Chondrocyte (in vitro differentiated cells): ENCODE measurements at places on chromosomes 1 and 21. TPM values are rescaled to one million over a fixed set of nuclear protein-coding genes. Genes with fewer than 3 reads are reported as not detected.
A peak's percentile ranks its signal among the peaks of the same experiment; 100 is the strongest.

Gene PODN
- total RNA-seq, result 4.1 to 9.3 TPM (median 9.2 TPM) in 3 replicates

Gene RERE
- 64.9 to 83.8 TPM (median 65.8 TPM) in 3 replicates for total RNA-seq

Gene KRTAP27-1
- not detected in 3 replicates for total RNA-seq

Gene DEGS1
- total RNA-seq, result 129 to 143 TPM (median 139 TPM) in 3 replicates

Gene GJB4
- total RNA-seq, result not detected in 3 replicates

Gene C1QTNF12
- total RNA-seq, result 1.3 to 2.1 TPM (median 1.7 TPM) in 3 replicates

Gene OR2T2
- total RNA-seq, result not detected in 3 replicates

Gene DCST1
- not detected in 3 replicates for total RNA-seq

Gene L1TD1
- total RNA-seq, result 0.12 to 0.26 TPM (median 0.15 TPM) in 3 replicates

Gene OR6F1
- not detected in 3 replicates for total RNA-seq

Gene USH2A
- not detected in 3 replicates for total RNA-seq

Gene NGF
- 33.9 to 41.7 TPM (median 41.4 TPM) in 3 replicates for total RNA-seq

Gene OR11L1
- total RNA-seq, result not detected in 3 replicates

Gene GJB5
- total RNA-seq, result not detected in 3 replicates

- no peak for DNase-seq
Observed at GRCh38 chr1:191608367-191608766, 549.9 kb upstream of the RGS18 start.

DNA sequence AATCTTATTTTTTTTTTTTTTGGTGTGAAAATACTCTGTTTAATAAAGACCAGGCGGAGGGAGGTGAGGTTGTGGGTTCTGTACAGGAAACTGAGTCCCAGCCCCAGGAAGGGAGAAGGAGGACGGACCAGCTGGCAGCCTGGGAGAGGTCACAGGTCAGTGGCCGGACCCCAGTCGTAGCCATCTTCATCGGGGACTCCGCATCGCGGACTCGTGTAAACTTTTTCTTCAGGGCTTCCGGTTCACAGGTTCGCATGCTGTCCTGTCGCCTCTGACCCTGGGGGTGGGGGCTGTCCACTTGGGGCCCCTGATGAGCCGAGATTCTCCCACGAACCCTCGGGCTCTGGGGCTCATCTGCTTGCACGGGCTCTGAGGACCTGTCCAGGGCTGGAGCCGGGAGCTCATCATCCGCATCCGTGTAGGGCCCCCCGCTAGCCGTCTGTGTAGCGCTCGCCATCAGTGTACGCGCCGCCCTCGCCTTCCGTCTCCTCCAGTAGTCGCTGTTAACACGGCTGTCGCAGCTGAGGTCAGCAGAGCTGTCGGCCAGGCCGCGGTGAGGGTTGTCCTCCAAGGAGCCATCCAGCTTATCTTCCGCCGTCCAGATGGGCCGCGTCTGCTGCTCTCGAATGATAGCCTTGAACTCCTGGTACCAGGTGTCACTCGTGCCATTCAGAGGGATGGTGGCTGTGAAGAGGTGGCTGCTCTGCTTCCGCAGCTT is 975.7 kb upstream of the PRMT6 start:
- DNase-seq, result peak; percentile 89

DNA sequence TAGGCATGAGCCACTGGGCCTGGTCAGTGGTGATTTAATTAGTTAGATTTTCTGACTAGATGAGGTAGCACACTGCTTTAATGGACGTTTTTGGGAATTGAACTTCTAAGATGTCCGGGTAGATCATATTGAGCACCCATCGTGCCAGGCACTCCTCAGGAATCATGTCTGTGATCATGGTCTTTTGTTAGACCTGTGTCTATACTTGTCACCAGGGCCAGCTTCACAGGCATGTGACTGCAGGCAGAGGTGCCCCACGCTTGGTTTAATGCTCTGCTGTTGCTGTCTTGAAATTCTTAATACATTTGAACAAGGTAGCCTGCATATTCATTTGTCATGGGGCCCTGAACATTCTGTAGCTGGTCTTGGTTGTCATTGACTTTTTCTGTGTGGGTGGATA is 19.6 kb downstream of the UBE4B start:
- no peak for DNase-seq

DNA sequence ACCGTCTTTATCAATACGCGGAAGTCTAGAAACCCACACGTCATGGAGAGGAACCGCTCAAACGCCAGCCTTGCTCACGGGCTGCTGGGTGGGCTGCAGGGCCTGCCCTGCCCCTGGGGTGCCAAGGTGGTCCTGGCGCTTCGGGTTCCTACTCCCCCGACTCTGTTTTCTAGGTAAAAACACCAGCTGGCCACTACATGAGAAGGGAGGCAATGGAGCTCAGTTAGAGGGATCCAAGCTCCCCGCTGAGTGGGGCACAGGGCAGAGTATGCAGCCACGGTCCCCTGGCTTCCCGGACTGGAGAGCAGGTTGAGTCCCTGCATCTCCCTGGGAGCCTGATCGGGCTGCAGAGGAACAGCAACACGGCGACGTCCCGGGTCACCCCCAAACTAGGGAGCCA is 41.2 kb upstream of the RIPK4 start:
- DNase-seq, result peak; percentile 72

DNA sequence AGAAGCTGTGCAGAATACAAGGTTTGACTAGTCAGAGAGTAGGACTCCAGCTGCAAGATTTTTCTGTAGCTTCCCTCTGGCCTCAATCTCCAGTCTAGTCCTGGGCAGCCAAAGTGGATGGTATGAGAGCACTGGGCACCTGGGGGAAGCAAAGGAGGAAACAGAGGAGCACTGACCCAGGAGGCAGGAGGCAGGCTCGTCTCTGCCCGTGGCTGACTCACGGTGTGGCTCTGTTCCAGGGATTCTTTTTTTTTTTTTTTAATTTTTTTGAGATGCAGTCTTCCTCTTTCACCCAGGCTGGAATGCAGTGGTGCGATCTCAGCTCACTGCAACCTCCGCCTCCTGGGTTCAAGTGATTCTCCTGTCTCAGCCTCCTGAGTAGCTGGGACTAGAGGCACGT is 4.1 kb upstream of the NPPB start:
- no peak for DNase-seq

GRCh38 chr1:246153796-246154212 is 353.3 kb downstream of the SMYD3 start:
- no peak for DNase-seq

- no peak for DNase-seq
Observed at GRCh38 chr1:72620453-72620852, 338.1 kb upstream of the NEGR1 start.

- no peak for DNase-seq
Observed at GRCh38 chr1:219661464-219662092, 48.7 kb upstream of the ZC3H11B start.

DNA sequence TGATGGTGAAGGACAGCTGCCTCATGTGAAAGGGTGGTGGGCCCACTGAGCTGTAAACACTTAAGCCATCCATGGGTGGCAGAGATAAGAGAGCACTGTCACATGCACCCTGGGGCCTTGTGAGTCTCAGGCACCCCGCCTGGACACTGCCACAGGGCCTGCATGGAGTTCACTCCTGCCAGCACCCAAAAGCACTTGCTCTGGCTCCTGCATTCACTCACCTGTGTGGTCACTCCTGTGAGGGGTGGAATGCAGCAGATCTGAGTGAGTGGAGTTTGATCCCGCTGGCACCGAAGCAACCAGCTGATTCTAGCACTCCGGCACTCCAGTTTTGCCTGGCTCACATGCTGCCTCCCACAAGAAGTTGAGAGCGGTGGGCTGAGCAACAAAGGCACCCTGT is 1142.1 kb upstream of the PRMT6 start:
- DNase-seq, result no peak

DNA sequence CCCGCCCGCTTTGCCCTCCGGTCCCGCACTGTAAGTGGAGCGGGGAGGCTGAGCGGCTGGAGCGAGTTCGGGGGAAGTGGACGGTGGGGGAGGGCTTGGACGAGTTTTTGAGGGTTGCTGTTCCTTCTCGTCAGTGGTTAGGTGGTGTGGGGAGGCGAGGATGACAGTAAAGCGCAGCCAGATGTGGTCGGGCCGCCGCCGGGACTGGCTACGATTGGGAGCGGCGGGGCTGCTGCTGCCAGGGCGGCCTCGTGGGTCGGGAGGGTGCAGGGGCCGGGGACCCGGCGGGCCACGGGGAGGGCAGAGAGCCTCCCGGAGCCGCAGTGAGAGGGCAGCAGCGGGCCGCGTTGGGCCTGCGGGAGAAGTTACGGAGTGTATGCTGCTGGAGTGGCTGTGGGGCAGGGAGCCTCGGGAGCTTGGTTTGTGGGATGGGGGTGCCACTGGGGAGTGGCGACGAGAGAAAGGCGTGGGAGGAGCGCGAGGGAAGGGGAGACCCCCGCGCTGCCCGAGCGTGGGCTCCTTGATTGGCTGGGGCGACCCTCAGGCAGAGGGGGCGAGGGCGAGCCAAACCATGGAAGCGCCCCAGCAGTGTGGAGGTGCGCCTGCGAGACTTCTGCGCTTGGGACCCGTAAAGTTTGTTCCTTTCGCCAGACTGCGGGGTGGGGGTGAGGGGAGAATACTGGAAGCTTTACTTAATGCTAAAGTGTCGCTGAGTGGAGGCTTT is 2.1 kb downstream of the ADGRL2 start:
- DNase-seq, result peak; percentile 94

GRCh38 chr1:17857996-17858395 is 102.9 kb downstream of the ACTL8 start:
- DNase-seq, result no peak

DNA sequence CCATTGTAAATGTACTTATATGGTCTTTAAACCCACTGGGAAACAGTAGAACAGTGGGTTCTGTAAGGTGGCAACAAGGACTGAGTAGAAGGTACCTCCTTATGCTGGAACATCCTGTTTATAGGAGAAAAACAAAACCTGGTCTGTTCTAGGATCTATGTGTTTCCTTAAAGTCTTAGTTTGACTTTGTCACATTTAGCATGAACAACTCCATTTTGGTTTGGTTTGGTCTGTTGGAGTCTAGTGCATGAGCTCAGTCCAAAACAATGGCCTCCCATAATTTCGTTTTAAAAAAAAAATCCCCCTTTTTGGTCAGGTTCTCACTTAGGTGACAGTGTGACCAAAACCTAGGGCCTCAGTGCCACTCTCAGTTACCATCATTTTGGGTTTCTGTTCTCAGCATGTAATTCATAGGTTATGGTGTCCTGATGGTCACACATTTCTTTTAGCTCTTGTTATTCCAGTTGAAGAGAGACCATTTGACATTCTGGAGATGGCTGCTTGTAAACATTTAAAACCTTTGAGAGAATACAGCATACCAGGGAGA is 66.4 kb upstream of the IL12RB2 start:
- no peak for DNase-seq

GRCh38 chr1:10734962-10735544 is 61.4 kb downstream of the CASZ1 start:
- DNase-seq, result no peak

DNA sequence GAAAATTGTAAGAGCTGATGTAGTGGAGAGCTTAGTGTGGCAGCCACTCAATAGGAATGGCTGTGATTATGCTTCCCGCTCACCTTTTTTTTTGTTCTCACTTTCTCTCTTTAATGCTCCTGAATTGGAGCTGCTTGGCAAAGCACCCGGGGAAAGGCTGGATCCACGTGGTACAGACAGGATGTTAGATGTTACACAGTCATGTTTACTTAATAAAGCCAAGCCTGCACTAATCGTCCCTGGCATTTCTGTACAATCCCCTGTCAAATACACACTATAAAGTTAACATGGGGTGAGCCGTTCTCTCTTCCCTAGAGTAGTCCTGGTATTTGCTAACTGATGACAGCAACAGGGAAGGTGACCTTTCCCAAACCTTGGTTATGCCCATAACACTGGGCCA is 187.8 kb downstream of the ZSCAN20 start:
- DNase-seq, result no peak

- DNase-seq, result no peak
Observed at GRCh38 chr1:161179698-161180097, 2.4 kb upstream of the B4GALT3 start.

DNA sequence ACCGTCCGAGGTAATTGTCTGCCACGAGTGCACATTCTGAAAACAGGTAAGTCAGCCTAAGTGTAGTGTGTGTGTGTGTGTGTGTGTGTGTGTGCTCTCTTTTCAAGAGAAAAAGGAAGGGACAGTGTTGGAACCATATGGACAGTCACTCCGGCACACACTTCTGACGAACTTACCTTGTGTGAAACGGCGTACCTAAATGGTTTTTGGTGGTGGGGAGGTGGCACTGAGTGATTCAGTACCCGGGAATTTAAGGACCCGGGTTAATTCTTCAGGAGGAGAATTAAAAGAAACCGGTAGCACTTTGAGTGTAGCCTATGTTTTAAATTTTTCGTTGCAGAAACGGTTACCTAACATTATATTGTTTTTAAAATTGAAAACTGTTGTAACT is 286 bp downstream of the ODR4 start:
- no peak for DNase-seq

DNA sequence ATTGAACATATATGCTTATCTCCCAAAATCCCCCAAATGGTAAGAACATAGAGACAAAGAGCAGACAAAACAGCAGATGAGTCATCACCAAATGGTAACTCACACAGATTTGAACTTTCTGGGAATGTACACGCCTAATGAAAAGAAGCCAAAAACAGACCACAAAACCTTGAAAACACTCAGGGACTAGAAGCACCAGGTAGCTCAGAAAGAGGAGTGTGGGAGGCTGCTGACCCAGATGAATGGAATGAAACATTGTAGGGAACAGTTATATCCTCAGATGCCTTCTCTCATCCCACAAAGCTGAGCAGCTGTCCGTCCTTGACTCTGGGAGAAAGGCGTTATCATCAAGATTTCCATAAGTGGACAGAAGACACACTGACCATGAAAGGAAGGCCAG is 307.0 kb upstream of the USP25 start:
- DNase-seq, result no peak

- DNase-seq, result no peak
Observed at GRCh38 chr1:2965676-2966075, 55.6 kb upstream of the ACTRT2 start.

- no peak for DNase-seq
Observed at GRCh38 chr1:958823-959730, at the start of gene NOC2L. NOC2L (minus strand) TSS chr1:959256; CDS start chr1:959240, 16 bp downstream.

DNA sequence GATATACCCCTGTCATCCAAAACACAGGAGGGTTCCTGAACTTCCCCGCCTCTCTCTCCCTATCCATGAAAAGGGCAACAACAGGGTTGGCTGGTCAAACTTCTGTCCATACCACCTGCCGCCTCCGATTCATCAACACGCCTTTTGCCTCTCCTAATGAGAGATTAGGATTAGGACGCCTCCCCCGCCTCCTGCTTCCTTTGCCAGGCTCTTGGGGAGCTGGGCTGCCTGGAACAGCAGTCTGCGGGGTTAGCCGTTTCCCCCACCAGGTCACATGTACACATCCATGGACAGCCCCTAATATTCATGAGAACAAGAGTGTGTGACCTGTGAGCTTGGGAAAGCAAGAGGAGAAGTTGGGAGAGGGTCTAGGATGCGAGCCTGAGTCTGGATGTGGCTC is 2.3 kb upstream of the OPTC start:
- no peak for DNase-seq
